Stimulated activated CD4-positive, alpha-beta T cell treated with anti-CD3 and anti-CD28 coated beads, Interleukin-12 subunit alpha, Interleukin-12 subunit beta, amount 100 ng/mL, for 48 hours (primary cell): ENCODE measurements at places on chromosomes 16 and 17.

GRCh38 chr16:88302666-88303065 lies 80.1 kb upstream of the ZNF469 start:
- DNase-seq: no peak

DNA sequence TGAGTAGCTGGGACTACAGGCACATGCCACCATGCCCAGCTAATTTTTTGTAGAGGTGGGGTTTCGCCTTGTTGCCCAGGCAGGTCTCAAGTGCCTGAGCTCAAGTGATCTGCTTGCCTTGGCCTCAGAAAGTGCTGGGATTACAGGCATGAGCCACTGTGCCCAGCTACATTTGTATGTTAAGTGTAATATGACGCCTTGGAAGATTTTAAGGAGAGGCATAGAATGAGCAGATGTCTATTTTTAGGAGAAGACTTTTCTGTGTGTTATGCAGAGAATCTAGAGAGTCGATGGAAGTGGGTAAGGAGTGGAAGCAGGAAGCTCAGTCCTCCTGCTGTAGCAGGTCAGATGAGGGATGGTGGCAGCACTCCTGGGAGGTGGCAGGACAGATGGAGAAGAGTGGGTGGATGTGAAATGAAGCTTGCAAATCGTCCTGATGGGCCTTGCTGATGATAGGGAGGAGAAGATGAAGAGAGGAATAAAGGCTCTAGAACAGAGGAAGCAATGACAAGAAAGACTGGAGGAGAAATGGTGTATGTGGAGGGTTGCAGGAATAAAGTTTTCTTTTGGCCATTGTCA lies 125.3 kb downstream of the SHISA6 start:
- DNase-seq: no peak

DNA sequence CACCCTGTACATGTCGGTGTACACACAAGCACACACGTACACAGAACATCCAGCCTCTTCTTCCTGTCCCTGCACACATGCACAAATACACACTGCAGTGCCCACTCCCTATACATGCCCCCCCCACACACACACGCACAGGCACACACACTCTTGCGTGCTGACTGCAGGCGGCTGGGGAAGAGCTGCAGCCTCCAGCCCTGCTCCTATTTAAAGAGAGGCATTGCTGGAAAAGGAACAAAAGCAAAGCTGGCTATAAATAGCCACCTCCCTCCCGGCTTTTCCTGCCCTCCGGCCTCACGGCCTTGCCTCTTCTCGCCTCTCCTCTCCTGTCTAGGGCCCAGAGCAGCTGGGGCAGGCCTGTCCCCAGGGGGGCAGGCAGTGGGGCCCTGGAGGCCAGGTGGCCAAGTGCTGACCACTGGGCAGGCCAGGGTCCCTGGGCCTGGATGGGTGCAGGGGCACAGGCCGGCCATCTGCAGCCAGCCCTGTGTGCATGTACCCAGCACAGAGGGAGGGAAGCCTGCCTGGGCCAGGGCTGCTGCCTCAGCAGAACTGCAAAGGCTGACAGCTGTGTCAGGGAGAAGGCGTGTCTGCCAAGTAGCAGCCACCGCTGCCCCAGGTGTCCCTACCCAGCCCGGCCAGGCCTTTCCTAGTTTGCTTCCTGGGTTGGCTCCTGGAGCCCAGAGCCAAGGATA lies 25.4 kb downstream of the RTN4RL1 start:
- DNase-seq: no peak

DNA sequence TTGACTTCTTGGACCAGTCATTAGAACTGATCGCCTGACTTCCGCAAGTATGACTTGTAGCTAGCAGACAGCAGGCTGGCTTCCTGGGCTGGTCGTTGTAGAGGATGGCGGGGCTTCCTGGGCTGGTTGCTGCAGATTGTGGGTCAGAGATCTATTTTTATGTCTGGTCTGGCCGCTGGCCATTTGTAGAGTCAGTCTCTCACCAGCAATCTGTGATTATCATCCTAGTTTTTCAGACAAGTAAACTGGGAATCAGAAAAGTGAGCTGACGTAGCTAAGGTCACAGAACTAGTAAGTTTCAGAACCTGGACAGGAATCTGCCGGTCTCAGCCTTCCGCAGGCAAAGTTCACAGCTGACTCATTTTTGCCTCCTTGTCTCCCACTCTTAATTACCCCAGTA lies 19.1 kb downstream of the GPR142 start:
- DNase-seq: no peak

GRCh38 chr17:28347261-28347891 lies 10.0 kb downstream of the POLDIP2 start:
- no peak for DNase-seq

DNA sequence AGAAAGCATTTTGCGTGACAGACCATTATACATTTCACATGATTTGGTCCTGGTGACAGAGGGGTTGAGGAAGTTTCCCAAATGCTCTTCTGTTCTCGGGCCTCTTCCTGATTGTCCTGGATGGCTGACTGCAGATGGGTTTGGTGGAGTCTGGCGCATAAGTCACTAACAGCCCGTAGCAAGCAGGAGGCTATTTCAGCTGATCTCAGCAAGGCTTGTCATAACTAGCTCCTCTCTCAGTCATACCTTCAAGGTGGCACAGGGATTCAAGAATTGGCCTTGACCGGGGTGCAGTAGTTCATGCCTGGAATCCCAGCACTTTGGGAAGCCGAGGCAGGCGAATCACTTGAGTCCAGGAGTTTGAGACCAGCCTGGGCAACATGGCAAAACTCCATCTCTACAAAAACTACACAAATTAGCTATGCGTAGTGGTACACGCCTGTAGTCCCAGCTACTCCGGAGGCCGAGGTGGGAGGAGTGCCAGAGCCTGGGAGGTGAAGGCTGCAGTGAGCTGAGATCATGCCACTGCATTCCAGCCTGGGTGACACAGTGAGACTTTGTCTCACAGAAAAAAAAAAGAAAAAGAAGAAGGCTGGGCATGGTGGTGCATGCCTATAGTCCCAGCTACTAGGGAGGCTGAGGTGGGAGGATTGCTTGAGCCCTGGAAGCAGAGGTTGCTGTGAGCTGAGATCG lies 68.9 kb upstream of the HAS3 start:
- DNase-seq: no peak

GRCh38 chr17:42519546-42520491 lies 16.2 kb upstream of the NAGLU start:
- no peak for DNase-seq

DNA sequence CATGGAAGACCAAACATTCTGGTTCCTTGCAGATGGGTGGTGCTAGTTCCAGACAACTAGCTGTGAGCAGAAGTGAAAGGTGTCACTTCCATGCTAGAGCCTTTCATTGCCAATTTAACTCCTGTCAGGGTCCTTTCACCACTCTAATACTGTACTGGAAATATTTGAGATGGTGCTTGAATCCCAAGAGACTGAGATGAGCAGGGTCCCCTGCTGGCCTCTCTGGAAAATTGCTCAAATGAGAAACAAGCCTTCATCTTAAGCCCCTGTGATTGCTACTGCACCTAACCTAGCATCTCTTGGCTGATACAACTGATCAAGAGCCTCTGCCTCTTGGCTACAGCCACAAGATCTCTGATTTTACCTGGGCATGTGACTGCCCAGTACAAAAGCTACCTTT lies 7.4 kb upstream of the VAC14 start:
- DNase-seq: no peak

DNA sequence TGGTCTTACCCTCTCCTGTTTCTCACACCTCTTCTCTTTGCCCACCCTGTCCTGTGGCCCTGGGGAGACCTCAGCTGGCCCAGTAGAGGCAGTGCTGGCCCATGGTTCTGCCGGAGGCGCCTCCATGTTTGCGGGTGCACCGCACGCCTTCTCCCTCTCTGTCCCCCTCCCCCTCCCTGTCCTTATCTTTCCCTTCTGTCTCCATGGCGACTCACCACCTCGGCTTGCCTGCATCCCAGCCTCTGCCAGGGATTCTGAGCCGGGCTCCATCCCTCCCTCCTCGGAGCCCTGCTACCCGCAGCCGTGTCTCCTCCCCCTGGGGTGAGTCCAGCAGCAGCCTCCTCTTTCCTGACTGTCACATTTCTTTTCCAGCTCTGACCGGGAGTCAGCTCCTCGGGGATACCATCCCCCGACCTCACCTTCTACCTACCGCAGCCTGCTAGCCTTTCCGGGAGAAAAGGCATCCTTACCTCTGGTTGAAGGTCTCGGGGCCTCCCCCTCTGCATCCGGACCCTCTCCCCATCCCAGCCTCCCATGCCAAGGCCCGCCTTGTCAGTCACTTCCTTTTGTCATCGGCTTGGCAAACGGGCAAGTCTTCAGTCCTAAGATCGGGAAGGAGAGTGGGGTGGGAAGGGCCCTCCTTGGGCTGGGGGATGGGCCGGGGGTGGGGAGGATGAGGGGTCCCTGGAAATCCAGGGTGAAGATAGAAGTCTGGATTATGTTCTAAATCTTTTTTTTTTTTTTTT lies at the start of gene RNF112:
RNF112 (plus strand) TSS at position 358 of the 746 bp plus-strand sequence; CDS start at position 535, 177 bp downstream.
- DNase-seq: no peak

- peak; percentile 80 for DNase-seq
Measured at GRCh38 chr17:29615492-29616299, 7.0 kb downstream of the CORO6 start.

DNA sequence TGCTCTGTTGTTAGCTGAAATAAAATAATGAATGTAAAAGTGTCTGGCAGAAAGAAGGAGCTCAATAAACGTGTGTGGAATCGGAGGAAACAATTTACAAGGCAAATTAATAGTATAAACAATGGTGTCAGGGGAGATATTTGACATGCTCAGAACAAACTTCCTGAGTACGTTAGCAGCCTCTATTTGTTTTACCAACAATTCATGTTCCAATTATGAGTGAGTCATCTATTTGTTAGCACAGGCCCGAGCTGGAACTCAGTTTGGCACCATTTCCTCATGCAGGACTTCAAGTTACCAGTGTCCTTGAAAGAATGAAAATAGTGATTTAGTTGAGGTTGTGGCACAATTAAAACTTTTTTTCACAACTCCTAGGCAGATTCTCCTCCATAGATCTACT lies 9.1 kb downstream of the ASIC2 start:
- DNase-seq: no peak

DNA sequence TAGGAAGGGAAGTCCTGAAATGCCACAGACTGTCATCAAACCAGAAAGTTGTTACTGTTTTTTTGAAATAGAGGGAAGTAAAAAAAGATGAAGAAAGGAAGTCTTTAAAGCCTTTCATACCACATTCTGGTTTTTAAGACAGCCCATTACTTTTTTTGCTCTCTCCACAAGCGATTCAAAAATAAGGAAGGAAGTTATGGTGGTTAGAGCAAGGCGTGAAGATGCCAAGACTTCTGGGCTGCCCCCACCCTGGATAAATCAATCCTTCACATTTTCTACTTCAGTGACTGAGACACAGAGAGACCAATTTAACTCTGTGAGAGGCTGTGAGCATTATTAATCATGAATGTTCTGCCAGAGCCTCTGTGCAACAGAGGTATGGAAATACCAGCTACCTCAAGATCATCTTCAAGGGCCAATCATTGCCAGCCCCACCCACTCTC lies 82.3 kb upstream of the BCAR1 start:
- no peak for DNase-seq

DNA sequence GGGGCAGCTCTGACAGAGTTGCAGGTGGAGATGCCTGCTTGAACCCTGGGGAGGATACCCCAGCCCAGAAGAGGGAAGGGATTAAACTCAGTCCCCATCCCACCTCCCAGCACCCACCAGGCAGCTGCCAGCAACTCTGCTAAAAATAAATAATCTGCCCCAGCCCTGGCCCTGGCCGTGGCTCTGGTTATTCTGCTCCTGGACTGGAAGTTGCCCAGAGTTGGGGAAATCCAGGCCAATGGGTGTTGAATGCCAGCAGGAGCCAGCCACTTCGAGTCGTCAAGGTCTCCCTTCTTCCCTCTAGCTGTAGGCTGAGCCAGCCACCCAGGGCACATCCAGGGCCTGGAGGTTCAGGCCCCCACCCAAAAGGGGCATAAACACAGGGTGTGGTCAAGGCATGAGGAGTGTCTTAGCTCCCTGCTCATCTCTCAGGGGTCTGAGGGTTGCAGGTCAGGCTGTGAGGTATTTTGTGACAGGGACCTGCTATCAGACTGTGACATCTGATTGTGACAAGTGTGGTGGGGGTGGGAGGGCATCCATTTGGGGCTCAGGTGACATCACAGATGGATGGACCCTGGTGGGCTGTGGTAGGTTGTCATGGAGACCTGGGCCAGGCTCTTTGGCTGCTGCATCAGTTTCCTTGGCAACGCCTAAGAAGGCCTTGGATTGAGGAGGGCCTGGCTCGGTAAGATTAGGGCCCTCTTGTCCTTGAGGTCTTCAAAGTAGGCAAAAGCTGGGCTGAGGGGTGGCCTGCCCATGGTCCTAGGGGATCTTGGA lies 1.0 kb upstream of the RRAD start:
- no peak for DNase-seq

DNA sequence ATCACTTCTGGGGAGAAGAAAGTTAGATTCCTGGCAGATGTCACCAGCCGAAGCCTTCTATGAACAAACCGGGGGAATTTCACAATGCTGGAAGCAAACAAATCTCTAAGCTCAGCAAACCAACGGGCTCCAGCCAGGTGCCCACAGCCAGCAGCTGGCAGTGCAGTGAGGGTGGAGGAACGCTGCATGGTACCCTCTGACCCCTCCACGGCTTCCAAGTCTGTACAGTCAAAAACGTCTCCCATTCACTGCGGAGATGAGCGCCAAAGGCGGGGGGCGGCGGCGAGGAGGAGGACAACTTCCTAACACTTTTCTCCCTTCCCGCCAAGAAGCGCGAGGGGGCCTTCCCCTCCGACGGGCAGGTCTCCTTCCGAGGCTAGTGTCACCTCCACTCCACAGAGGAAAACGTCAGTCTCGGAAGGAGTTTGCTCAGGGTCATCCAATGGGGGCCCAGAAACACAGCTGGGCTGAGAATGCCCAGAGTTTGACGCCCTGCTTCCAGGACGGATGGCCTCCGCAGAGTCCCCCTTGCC lies 924 bp downstream of the ZNF598 start:
- DNase-seq: no peak

DNA sequence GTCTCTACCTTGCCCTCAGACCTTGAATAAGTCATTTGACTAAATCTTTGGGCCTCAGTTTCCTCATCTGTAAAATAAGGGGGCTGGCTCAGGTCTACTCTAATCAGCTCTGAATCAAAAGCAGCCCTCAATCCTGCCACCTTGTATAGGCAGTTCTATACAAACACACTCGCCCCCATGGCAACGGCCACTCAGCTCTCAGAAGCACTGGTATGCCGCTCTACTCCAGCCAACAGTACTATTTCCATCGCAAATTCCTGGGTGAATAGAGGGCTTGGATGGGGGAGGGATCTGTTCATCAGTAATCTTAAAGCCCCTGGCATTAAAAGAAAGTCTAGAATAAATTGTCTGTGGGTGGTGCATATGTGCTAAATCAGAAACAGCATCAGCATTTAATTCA lies 21.2 kb upstream of the TAOK1 start:
- no peak for DNase-seq

- DNase-seq: no peak
Measured at GRCh38 chr17:16944334-16945135, 27.4 kb downstream of the TNFRSF13B start.
